Germinal center (tissue), 1 donor: ENCODE measurements at places on chromosomes 11 and 22.

- no peak for DNase-seq
Measured at GRCh38 chr11:88544656-88545280, 207.2 kb upstream of the CTSC start.

GRCh38 chr11:12886508-12886907 lies 122.6 kb upstream of the RASSF10 start:
- no peak for DNase-seq

DNA sequence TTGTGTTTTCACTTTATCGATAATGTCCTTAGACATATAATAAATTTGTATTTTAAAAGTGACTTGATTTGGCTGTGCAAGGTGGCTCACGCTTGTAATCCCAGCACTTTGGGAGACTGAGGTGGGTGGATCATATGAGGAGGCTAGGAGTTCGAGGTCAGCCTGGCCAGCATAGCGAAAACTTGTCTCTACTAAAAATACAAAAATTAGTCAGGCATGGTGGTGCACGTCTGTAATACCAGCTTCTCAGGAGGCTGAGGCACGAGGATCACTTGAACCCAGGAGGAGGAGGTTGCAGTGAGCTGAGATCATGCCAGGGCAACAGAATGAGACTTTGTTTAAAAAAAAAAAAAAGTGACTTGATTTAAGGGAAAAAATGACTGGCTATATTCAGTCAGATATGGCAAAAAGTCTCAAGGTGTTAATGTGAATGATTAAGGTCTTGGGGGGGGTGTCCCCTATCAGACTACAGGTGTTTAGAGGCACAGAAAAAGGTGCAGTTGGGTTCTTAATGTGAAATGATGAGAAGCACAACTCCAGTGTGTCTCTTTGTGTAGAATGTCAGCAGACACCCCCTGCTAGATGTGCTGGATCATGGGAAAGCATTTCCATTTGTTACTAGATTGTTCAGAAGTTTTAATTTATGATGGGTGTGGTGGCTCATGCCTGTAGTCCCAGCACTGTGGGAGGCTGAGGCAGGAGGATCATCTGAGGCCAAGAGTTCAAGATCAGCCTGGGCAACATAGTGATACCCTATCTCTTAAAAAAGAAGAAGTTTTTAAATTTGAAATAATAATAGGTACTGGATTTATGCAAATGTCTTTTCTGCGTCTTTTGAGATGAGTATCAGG lies 17.0 kb downstream of the NEAT1 start:
- no peak for DNase-seq

DNA sequence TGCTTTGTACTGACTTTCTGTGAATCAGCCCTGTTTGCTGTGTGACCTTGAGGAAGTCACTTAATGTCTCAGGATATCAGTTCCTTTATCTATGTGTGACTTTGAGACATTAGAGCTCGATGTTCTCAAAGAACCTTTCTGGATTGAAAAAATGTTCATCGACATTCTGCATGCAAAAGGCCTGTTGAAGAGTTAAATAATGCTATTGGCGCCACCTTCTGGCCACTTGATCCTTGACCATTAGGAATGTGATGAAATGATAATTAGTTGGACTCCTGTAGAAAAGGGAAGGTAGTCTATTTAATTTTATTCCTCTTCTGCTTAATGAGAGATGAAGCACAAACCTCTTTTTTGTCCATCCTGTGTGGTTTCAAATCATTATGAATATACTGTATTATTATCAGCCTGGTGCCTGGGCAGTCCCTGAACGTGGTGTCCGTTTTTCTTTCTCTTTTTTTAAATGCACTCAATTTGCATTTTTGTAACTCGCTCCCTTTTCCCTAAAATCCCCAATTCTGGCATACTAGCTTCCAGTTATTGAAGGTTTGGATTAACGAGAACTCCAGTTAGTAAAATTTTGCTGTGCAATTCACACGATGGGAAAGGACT lies 20.7 kb downstream of the ELF5 start:
- peak; percentile 47 for DNase-seq

DNA sequence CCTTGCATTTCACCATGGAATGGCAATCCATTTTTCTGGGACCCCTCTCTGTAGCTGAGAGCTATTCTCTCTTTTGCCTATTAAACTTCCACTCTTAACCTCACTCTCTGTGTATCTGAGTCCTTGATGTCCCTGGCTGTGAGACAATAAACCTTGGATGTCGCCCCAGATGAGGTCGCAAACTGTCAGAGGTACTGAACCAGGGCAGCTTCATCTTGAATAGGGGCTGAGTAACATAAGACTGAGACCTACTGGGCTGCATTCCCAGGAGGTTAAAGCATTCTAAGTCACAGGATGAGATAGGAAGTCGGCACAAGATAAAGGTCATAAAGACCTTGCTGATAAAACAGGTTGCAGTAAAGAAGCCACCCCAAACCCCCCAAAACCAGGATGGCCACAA lies 68.0 kb downstream of the RSF1 start:
- DNase-seq, result no peak

- no peak for DNase-seq
Measured at GRCh38 chr22:29311464-29312217, 3.9 kb downstream of the RASL10A start.

GRCh38 chr11:14902650-14903350 lies 10.8 kb upstream of the CYP2R1 start:
- DNase-seq, result no peak

- no peak for DNase-seq
Measured at GRCh38 chr22:35443338-35443737, 43.4 kb downstream of the MCM5 start.

DNA sequence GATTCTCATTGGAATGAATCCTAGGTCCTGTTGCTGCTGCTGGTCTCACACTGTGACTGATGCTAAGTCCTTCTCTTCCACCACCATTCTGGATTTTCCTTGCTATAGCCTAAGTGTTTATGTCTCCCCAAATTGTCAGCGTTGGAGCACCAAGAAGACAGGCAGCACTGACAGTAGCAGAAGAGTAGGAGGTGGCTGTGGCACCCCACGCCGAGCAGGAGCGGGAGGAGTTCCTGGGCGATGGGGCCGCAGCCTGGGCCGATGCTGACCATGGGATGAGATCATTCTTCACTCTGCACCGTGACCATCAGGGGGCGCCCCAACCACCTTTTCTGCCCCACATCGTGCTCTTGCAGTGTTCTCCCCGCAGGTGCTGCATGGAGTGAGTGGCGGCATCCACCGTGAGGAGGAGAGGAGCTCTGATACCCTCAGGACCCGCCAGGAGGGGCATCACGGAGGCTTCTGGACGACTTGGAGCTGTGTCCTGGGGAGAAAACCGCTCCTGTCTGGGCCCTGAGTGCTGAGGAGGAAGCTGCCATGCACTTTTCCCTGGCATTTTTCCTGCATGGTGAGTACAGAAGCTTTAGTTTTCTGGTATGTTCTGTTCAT lies 57.0 kb downstream of the LRRC74B start:
- DNase-seq, result peak; percentile 81

DNA sequence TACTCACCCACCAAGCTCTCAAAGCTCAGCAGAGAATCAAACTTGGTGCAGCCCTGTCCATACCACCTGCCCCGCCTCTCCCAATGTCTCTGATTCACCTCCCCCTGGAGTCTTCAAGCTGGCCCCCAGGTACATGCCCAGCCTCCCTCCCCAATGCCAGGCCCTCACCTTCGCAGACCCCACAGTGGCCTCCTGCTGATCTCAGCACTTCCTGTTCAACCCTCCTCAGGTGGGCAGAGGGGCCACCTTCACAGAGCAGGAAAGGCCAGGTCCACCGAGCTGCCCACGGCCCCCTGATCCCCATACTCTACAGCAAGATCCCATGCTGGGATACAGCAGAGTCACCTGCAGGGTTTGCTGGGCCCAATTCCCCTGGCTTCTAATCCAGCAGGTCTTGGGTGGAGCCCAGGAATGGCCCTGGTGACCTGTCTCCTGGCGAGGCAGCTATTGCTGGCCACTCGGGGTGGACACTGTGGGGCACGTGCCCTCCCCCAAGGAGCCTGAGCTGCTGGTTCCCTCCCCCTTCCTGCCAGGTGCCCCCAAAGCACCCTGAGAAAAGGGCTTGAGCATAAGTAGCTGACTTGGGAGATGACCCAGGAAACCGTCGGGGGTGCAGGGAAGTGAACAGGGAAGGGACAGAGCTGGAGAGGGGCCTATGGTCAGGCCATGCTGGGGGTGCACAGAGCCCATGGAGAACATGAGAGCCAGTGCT lies 150.7 kb downstream of the BRD1 start:
- no peak for DNase-seq

DNA sequence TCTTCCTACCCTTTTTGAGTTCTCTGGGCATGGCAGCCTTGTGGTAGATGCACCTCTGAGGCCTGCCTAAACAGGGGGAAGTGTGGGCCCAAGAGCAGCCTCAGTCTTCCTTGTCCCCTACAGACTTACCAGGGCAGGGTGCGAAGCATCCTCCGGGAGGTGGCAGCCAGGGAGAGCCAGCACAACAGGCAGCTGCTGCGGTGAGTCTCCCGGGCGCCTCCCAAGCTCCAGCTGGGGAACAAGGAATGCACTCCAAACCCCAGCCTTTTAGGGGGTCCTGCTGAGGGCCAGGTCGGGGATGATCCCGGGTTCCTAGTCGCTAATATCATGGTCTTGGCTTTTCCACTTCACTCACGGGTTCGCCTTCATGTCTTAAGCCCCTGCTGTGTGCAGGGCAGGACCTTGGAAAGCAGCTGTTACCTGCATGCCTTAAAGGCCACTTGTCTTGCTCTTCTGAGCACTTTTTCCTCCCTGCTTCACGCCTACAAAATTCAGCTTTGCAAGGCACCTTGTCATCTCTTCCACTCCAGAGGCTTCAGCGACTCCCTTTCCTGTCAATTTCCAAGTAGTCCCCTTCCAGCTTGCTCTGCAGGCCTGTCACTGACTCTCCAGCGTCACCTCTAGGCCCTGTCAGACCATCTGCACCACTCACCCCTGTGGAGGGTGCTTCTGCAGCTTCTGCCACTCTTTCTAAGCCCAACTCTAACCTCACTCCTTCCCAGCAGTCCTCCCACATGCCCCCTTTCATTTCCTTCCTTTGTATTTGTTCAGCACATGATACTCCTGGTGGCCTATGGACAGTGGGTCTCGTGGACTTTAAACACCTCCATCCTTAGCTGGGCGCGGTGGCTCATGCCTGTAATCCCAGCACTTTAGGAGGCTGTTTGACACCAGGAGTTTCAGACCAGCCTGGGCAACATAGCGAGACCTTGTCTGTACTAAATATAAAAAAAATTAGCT lies 57.0 kb downstream of the PISD start:
- no peak for DNase-seq

DNA sequence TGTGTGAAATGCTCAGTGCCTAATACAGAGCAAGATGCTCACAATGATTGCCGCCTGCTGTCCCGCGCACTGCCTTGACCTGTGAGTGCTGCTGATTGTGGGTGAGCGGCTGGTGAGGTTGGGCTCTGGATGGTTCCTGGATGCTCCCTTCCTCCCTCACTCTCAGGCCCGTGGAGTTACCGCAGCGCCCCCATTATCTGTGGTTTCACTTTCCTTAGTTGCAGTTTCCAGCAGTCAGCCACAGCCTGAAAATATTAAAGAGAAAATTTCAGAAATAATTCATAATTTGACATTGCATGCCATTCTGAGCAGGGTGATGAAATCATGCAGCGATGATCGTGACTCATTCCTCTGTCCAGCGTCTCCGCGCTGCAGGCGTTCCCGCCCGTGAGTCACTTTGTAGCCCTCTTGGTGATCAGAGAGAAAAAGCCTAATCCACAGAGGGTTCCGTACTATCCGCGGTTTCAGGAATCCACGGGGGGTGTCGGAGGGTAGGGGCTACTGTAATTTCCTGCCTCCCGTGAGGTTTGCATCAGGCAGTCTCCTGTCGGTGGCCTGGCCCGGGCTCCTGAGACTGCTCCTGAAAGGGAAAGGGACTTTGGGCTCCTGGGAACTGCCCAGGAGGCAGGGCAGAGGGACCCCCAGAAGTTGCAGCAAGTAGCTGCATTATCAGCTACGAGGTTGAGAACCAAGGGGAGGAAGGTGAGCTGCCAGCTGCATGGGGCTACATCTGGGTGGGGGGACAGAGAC lies 10.6 kb downstream of the RPL3 start:
- DNase-seq, result no peak

DNA sequence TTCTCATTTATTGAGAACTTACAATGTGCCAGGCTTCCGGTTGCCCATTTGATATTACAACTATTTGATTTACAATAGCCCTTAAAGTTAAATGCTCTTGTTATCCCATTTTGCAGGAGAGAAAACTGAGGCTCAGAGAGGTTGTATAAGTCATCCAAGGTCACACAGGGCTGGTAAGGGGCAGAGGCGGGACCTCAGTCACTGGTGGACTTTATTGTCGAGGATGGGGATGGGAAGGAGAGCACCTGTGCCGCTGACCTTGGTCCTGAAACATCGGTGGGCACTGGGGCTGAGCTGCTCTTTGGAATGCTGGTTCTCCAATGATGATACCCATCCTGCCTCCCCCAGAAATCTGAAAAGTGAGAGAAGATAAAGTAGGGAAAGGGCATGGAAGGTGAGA lies 265.4 kb downstream of the MIAT start:
- DNase-seq, result no peak

GRCh38 chr11:27433742-27434141 lies 38.8 kb downstream of the LGR4 start:
- DNase-seq, result no peak

GRCh38 chr22:43317239-43317638 lies 25.9 kb downstream of the SCUBE1 start:
- no peak for DNase-seq

GRCh38 chr22:44876921-44877320 lies 124.5 kb downstream of the ARHGAP8 start:
- no peak for DNase-seq

GRCh38 chr11:12813371-12814225 lies 139.4 kb downstream of the TEAD1 start:
- DNase-seq, result no peak
